ENCODE measurements at places on chromosomes 16 and 17.
A peak's percentile ranks its signal among the peaks of the same experiment; 100 is the strongest.

DNA sequence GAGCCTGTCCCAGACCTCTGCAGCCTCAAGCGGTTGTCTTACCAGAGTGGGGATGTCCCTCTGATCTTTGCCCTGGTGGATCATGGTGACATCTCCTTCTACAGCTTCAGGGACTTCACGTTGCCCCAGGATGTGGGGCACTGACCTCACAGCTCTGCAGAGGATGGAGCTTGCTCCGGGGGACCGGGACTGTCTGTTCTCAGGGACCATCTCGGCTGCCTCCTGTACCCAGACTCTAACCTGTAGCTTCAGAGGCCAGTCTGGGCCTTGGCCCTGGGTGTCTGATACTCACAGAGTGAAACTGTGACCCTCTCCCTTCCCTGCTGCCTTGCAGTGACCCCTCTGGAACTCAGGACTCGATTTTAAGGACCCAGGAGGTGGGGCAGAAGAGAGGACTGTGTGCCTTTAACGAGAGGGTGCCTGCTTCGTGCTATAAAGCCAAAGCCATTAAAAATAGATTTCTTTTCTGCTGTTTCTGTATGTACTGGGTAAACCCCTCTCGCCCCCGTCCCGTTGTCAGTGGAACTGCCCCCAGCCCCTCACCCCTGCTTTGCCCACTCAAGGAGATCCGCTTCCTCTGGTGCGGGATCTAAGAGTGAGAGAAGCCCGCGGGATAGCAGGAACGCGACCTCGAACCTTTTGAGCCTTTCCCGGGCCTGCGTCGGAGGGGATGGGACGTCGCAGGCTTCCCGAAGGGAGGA, 1.1 kb upstream of the LLGL2 start:
- DNase-seq: no peak

DNA sequence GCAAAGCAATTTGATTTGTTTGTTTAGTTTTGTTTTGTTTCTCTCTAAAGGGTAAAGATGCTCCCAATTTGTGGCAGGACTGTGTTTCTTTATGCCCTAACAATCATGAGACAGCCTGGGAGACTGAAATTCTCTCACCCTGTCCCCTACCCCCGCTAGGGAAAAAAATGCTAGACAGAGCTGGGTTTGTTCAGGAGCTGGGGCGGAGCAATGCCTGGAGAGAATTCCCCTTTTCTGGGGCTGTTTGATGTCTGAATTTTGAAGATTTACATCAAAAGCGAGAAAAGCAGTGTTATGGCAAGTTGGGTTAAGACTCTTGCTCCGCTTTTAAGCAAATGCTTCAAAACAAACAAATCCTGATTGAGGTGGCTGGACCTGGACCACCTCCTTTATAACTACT, 8.4 kb downstream of the MAF start:
- DNase-seq: no peak

GRCh38 chr17:4818276-4818675, 11.3 kb downstream of the PLD2 start:
- DNase-seq: no peak

GRCh38 chr16:67301080-67301782, 21.9 kb downstream of the PLEKHG4 start:
- no peak for DNase-seq

DNA sequence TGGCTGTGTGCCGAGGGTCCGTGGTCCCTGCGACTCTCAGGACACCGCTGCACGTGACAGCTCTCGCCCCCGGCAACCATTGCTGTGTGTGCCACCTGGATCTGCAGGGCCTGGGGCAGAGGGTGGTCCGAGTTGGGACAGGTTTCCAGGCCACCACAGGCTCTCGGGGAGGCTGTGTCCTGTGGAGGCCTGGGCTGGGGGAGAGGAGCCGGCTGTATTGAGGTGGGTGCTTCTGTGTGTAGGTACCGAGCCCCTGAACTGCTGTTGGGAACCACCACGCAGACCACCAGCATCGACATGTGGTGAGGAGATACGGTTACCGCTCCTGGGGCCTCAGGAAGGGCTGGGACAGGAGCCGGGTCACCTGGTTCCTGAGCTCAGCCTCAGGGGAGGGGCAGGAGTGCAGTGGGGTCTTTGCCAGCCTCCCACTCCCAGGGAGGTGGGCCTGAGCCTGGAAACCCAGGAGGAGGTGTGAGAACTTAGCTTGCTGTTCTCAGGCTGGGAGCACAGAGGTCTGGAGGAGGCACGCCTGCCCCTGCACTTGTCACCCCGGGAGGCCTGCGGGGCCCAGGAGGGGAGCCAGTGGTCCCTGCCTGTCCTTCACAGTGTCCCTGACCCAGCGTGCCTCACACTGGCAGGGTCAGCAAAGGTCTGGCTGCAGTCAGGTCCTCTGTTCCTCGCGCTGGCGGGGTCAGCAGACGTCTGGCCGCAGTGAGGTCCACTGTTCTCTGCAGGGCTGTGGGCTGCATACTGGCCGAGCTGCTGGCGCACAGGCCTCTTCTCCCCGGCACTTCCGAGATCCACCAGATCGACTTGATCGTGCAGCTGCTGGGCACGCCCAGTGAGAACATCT, 7.3 kb downstream of the SPATA2L start:
- no peak for DNase-seq

- no peak for DNase-seq
Observed at GRCh38 chr17:74597069-74597790, 5.1 kb upstream of the CD300LD start.

DNA sequence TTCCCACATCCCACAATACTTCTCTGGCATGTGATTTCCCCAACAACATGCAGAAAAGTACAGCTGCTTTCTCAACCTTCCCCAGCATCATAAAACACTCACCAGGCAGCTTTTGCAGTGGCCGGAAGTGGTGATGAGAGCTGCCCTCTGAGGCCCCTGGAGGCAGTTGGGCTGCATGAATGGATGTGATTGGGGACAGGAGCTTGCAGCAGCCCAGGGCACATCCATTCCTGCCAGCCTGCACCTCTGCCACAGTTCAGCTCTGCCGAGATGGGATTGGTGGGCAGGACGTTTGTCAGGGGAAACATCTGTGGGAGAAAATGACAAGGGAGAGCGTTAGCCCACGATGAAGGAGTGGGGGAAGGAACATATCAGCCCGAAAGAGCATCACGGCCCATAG, 19.8 kb downstream of the NUBP1 start:
- DNase-seq: no peak

DNA sequence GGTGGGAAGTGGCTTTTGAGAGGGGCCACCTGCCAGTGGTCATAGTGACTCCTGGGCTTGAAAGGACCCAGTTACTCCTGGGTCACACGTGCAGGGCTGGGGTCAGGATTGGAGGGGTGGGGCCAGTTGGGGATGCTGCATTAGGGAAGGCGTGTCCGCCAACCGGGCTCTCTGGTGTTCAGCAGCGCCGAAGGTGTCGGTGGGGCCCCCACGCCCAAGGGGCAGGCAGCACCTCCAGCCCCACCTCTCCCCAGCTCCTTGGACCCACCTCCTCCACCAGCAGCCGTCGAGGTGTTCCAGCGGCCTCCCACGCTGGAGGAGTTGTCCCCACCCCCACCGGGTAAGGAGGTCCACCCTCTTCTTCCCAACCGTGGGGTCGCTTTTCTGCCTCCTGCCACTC, 9.5 kb downstream of the ABI3 start:
- no peak for DNase-seq

GRCh38 chr16:84398701-84399100, 30.4 kb downstream of the ATP2C2 start:
- DNase-seq: no peak

- DNase-seq: no peak
Observed at GRCh38 chr16:6496996-6497395, 835.6 kb upstream of the RBFOX1 start.

GRCh38 chr17:64491994-64492393, 4.9 kb downstream of the POLG2 start:
- no peak for DNase-seq

- no peak for DNase-seq
Observed at GRCh38 chr16:71794943-71795342, 13.7 kb downstream of the AP1G1 start.

DNA sequence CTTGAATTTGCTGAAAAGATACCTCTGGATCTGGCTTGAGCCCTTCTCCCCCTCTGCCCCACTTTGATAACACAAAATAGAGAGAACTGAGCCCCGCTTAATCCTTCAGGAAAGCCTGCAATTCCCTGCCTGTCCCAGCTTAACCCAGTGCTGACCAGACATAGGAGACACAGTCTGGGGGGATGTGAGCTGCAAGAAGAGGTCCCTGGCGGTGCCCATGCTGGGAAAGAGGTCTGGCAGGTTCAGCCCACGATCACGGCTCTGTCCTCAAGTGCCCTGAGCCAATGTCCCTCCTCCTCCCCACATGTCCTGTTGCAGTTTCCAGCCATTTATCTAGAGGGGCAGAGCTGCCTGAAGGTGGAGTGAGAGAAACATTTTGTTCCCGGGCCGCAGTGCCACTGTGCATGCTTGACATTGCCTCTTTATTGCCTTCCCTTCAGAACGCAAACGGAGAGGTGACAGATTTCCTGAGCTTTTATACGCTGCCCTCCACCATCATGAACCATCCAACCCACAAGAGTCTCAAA, 29.0 kb downstream of the PLCD3 start:
- no peak for DNase-seq

GRCh38 chr17:18319604-18320256, 4.6 kb downstream of the SMCR8 start:
- no peak for DNase-seq

- no peak for DNase-seq
Observed at GRCh38 chr16:86075488-86075785, 176.5 kb downstream of the IRF8 start.

- DNase-seq: no peak
Observed at GRCh38 chr17:74759243-74759801, 10.9 kb downstream of the NHERF1 start.

- DNase-seq: peak; percentile 40
Observed at GRCh38 chr17:52828621-52829020, 670.1 kb upstream of the CA10 start.

- peak; percentile 61 for DNase-seq
Observed at GRCh38 chr16:25126820-25127232, 15.3 kb downstream of the LCMT1 start.

DNA sequence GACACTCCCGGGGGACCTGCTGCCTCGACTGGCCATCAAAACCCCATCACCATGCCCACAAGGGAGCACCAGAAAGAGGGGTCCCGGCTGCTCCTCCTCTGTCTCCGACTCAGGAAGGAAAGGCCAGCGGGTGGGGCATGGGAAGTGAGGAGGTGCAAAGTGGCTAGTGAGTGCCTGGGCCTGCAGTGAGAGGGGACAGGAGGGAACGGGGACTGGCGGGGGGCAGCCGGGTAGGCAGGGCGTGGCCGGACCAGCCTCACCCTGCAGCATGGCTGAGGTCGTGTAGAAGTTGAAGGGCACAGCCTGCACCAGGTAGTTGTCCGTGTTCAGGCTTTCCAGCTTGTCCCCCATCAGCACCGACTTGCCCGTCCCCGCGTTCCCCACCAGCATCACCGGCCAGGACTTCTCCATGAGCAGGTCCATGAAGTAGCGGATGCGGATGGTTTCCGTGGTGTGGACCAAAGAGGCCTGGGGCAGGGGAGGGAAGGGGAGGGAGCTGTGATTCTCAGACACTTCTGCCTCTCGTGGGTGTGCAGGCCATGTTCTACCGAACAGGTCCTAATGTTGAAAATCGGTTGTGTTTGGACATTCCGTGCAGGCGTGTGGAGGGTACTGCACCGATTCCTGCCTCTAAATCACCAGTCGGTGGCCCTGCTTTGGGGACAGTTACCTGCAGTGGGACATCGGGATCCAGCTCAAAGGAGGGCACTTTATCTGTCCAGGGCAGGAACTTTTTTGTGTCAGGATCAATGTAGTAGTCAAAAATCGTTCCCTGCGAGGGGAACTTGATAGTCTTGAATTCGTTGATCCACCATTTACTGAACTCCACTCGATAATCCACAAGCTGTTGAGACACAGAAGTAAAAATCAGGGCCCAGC, 91.7 kb downstream of the DNAH17 start:
- no peak for DNase-seq

DNA sequence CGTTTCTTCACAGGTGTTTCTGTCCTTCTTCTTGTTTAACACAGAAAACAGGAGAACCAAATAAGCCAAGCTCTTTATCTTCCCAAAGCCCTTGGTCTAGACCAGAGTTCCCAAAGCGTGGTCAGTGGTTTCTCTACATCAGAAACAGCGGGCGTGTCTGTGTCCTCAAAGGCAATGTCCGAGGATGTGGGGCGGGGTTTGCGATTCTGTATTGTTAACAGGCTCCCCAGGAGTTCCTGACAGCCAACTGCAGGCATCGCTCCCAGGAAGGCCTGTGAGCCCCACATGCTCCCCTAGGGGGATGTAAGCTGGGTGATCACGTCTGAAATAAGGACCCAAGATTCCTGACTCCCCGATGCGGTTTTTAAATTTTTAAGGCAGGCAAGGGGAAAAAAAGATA, 28.4 kb upstream of the SLC25A19 start:
- DNase-seq: no peak

DNA sequence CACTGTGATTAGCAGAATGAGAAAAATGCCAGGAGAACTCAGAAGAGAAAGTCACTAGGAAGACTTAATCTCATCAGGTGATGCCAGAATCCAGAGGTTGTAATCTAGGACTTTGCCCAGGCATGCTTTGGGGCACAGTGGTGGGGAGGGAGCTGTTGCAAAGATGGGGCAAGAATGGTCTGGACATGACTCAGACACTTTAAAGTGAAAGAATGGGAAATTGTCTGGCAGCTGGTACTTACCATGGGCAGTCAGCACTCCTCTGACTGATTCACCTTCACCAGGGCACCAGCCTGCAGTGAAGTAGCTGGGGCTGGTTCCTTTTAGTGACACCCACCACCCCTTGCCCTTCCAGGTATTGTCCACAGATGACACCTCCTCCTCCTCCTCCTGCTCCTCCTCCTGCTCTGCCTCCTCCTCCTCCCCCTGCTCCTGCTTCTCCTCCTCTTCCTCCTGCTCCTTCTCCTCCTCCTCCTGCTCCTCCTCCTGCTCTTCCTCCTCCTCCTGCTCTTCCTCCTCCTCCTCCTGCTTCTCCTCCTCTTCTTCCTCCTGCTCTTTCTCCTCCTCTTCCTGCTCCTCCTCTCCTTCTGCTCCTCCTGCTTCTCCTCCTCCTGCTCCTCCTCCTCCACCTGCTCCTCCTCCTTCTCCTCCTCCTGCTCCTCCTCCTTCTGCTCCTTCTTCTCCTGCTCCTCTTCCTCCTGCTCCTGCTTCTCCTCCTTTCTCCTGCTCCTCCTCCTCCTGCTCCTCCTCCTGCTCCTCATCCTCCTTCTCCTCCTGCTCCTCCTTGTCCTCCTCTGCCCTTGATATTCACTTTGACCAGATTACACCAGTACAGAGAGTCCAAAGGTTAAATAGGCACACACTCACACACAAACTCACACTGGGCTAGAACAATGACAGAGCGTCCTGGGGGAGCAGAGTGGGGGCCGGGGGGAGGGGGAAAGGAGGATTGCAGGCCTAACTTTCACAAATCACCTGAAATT, at the start of gene CHD9NB:
CHD9NB (minus strand) TSS at position 379 of the 983 bp plus-strand sequence. CDS start 8,739 bp downstream, outside the sequence.
- DNase-seq: peak; percentile 16

DNA sequence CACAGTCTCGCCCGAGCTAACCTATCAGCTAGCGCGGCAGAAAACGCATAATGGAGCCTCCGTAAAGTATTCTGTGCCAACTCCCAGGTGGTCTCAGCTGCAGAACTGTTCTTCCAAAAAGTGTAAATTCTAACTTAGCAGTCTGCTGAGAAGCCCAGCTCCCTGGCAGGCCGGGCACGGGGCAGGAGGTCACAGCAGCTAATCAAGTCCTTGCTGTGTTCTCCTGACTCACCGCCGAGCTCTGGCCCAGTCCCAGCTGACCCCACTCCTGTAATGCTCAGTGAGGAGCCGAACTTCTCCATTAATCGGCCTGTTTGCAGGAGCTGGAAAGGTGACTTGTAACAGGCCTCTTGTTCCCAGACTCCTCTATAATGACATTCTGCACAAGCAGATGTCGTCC, 193.3 kb downstream of the IRX3 start:
- no peak for DNase-seq

- no peak for DNase-seq
Observed at GRCh38 chr17:41736983-41737679, 2.7 kb upstream of the HAP1 start.
